ENCODE measurements at places on chromosomes 11 and 22.

GRCh38 chr11:79366218-79366617 is 74.6 kb downstream of the TENM4 start:
- no peaks in the 10 kb centered on the region for H3K4me1 ChIP-seq
- no peak for DNase-seq
- no peak overlapping the region for H3K4me3 ChIP-seq
- no peaks in the 10 kb centered on the region for H3K36me3 ChIP-seq
- no peak overlapping the region for H3K27ac ChIP-seq

- H3K27ac ChIP-seq = no peak overlapping the region
- H3K36me3 ChIP-seq = peaks cover 13% of the 10 kb centered on the region
- no peak for DNase-seq
- H3K4me3 ChIP-seq = no peak overlapping the region
Measured at GRCh38 chr11:13354335-13354734, 76.7 kb downstream of the BMAL1 start.

DNA sequence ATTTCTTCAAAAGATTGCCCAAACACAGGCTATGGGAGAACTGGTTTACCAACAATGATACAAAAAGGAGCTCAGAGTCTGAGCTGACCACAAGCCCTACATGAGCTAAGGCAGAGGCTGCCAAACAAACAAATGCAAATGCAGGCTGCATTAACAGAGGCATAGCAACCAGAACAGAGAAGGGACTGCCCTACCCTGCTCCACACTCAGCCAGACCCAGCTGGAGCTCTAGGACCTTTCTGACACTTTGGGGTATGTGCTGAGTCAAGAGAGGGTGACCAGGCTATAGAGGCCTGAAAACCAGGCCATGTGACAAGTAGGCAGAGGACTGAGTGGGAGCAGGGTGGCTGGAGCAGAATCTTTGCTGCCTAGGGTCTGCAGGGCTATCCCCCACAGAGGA is 17.8 kb upstream of the P2RY2 start:
- no peak overlapping the region for H3K4me3 ChIP-seq
- peaks cover 6% of the 10 kb centered on the region for H3K4me1 ChIP-seq
- no peaks in the 10 kb centered on the region for H3K36me3 ChIP-seq
- no peak overlapping the region for H3K27ac ChIP-seq
- peaks cover 8% of the 10 kb centered on the region for H3K27me3 ChIP-seq

DNA sequence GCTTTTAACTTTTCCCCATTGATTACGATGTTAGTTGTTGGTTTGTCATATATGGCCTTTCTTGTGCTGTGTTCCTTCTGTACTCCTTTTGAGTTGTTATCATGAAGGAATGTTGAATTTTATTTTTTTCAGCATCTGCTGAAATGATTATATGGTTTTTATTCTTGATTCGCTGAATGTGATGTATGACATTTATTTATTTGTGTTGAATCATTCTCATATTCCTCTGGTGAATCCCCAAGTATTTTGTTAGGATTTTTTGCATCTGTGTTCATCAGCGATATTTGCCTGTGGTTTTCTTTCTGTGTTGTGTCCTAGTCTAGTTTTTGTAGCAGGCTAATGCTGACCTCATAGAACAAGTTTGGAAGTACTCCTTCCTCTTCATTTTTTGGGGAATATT is 78.2 kb downstream of the GGT1 start:
- H3K27ac ChIP-seq = no peak overlapping the region
- peaks cover 40% of the 10 kb centered on the region for H3K27me3 ChIP-seq
- H3K36me3 ChIP-seq = no peaks in the 10 kb centered on the region
- no peaks in the 10 kb centered on the region for H3K4me1 ChIP-seq

GRCh38 chr11:129546266-129546665 is 170.6 kb downstream of the BARX2 start:
- H3K4me3 ChIP-seq = no peak overlapping the region
- no peaks in the 10 kb centered on the region for H3K4me1 ChIP-seq
- no peak for DNase-seq
- no peaks in the 10 kb centered on the region for H3K36me3 ChIP-seq
- H3K27me3 ChIP-seq = no peaks in the 10 kb centered on the region

DNA sequence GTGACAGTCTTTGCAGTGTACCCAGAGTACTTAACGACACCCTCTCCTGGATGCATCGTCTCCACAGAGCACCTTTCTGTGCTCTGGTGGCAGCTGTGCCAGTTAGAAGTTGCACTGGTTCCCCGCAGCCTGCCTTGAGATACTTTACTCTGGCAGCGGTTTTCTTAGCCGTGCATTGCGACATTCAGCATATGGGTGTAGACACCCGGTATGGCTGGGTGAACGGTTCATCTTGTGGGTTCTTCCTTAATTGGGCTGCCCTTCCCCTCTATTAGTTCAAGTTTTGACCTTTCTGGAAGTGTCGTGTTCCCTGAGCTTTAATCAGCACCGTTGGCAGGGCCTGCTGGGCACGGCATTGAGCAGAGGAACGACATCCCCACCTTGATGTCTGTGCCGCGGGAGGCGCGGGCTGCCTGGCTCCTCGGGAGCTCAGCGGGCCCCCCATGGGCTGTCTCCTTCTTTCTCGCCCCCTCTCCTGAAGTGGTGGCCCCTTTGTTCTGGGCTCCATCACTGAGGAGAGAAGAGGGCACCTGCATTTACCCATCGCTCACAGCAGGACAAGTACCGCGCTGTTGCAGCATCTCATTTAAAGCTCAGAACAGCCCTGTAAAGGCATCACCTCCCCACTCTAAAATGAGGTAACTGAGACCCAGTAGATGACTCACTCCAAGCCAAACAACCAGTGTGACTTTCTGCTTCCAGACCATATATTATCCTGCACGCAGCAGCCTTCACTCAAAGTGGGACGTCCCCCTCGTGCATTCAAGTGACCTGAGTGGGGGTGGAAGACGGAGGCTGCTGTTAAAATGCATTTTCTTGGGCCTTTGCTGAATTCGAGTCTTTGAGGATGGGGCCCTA is 13.3 kb downstream of the FAM83F start:
- no peak overlapping the region for H3K4me3 ChIP-seq
- peaks cover 29% of the 10 kb centered on the region for H3K27me3 ChIP-seq
- peaks cover 17% of the 10 kb centered on the region for H3K4me1 ChIP-seq
- H3K36me3 ChIP-seq = no peaks in the 10 kb centered on the region
- no peak overlapping the region for H3K27ac ChIP-seq

- H3K4me1 ChIP-seq = no peaks in the 10 kb centered on the region
- H3K4me3 ChIP-seq = no peak overlapping the region
- no peaks in the 10 kb centered on the region for H3K36me3 ChIP-seq
- no peaks in the 10 kb centered on the region for H3K27me3 ChIP-seq
- no peak for DNase-seq
Measured at GRCh38 chr11:25860677-25861450, 471.1 kb upstream of the ANO3 start.

All from activated CD4-positive, alpha-beta T cell treated with anti-CD3 and anti-CD28 coated beads, Interleukin-2, amount 10 ng/mL, durations not matched to agents 7 days and 5 days (primary cell).